GM23338 (cell line): ENCODE measurements at places on chromosomes 1 and 21. TPM values are rescaled to one million over a fixed set of nuclear protein-coding genes. Genes with fewer than 3 reads are reported as not detected.

DNA sequence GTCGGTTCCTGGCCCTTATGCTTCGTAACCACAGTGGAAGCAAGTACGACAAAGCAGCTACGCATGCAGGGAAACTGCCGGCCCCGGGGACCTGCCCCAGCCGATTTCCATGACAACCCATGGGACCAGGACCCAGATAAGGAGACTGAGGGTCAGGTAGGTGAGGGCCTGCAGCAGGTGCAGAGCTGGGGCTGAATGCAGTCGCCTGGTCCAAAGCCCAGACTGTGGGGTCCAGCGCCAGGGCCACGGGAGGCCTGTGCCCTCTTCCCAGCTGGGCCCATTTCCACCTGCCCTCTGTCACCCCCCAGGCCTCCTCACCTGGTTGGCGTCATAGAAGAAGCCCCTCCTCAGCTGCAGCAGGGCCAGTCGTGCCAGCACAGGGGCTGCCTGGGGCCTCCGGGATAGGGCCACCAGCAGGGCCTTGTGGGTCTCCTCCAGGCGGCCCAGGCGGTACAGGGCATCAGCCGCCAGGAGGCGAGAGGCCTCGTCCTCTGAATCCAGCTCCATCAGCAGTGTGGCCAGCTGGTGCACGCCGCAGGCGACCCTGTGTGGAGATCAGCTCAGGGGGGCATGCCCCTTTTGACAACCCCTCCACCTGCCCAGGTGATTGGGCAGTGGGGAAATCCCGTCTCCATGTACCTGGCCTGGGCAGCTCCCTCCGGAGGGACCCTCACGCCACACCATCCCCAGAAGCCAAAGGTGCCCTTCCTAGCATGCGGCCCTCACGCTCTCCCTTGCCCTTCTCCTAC is 14.2 kb downstream of the TTC34 start:
- H3K27ac ChIP-seq = no peak overlapping the region
- peaks cover 6% of the 10 kb centered on the region; the same call in 1 of the 2 replicates for H3K4me1 ChIP-seq
- no peaks in the 10 kb centered on the region for H3K36me3 ChIP-seq
- DNase-seq = peak; percentile 33

- no peak overlapping the region for H3K27ac ChIP-seq
- H3K4me3 ChIP-seq = no peak overlapping the region
- H3K36me3 ChIP-seq = no peaks in the 10 kb centered on the region
- H3K4me1 ChIP-seq = peaks cover 16% of the 10 kb centered on the region
- no peaks in the 10 kb centered on the region for H3K27me3 ChIP-seq
Measured at GRCh38 chr1:220389634-220390033, 117.4 kb upstream of the RAB3GAP2 start.

DNA sequence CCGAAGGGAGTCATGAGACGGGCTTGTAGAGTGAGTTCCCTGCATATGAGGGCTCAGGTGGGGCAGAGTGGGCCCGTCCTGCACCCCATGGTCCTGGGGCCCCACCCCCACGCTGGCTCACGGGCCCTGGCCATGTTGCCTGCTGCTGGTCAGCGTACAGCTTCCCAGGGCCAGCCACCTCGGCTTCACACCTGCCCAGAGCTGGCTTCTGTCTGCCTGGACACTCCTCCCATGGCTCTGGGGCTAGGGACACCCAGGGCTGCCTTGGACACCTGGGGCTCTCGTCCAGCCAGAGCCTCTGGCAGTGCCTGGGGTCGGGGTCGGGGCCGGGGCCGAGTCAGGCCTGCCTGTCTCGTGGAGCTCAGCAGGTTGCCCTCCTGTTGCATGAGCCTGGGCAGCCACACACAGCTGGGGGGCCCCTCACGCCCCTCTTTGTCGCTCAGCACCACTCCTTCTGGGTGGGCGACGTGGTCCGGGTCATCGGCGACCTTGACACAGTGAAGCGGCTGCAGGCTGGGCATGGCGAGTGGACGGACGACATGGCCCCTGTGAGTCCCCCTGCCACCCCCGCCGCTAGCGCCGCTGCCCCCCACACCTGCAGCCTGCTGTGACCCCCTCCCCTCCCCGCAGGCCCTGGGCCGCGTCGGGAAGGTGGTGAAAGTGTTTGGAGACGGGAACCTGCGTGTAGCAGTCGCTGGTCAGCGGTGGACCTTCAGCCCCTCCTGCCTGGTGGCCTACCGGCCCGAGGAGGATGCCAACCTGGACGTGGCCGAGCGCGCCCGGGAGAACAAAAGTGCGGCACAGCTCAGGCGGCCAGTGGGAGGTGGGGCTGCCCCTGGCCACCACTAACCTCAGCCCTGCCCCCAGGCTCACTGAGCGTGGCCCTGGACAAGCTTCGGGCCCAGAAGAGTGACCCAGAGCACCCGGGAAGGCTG is 5.5 kb upstream of the MMP23B start:
- DNase-seq = no peak
- H3K27ac ChIP-seq = no peak overlapping the region
- no peaks in the 10 kb centered on the region for H3K4me1 ChIP-seq
- no peaks in the 10 kb centered on the region for H3K36me3 ChIP-seq
- no peak overlapping the region for H3K4me3 ChIP-seq
- peaks cover 10% of the 10 kb centered on the region for H3K27me3 ChIP-seq

DNA sequence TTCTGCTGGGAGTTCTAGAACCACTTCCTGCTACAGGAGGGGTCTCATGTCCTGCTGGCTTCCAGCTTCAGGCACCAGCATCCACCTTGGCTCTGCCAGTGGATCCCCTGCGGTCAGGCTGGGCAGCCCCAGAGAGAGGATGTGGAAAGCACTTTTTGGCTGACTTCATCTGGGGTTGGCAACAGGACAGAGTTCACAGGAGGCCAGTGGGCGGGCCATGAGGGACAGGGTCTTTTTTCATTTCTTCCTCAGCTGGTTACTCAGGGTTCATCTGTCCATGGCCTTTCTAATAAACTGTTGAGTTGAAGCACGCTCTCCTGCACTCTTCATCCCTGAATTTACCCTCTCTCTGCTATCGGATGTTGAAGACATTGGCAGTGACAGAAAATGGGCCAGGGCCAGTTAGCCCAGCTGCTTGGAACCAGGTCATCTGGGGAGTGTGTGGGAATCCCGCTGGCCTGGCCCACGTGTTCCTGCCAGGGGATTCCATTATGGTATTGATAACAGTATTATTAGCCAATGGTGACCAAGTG is 45.2 kb downstream of the RPS6KA1 start:
- DNase-seq = no peak
- H3K36me3 ChIP-seq = no peaks in the 10 kb centered on the region
- no peak overlapping the region for H3K4me3 ChIP-seq
- H3K27ac ChIP-seq = no peak overlapping the region

DNA sequence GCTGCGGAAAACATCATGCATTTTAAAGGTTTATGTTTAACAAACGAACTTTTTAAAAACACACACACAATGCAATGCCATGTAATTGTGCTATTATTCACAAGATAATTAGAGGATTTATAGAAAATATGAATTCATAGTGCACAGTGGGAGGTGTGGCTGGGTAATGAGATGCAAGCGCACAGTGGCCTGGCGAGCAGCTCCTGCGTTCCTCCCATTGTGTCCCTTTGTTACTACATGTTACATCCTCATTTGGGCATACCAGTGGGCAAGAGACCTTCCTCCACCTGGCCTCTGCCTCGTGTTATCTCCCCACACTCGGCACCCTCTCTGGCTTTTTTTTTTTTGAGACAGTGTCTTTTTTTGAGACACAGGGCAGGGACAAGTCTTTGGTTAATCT is 30.0 kb upstream of the TENT5B start:
- no peaks in the 10 kb centered on the region for H3K27me3 ChIP-seq
- DNase-seq = peak; percentile 57
- no peak overlapping the region for H3K4me3 ChIP-seq
- peaks cover 28% of the 10 kb centered on the region for H3K4me1 ChIP-seq
- H3K36me3 ChIP-seq = no peaks in the 10 kb centered on the region
- H3K27ac ChIP-seq = 0 out of 2 replicates have a peak overlapping the region, but pooled peaks have one; percentile 34

DNA sequence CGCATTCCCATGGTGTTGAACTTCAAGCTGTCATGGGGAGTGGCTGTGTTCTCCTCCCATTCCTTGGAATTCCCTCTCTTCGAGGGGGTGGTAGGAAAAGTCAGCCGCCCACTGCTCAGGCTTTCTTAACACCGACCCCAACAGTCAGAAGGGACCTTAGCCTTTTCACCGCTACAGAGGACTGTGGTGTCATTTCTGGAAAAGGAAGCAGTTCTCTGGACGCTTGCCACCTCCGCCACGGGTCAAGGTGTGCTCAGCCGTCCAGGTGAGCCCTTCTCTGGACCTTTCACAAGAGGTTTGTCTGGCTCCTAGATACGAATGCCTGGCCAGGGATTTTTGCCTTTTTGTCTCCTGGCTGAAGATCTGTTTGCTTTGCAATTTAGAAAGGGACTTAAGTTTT is 31.8 kb downstream of the CLIC6 start:
- H3K4me1 ChIP-seq = no peaks in the 10 kb centered on the region
- DNase-seq = no peak
- no peak overlapping the region for H3K4me3 ChIP-seq

GRCh38 chr1:49016030-49016977 is 239.6 kb upstream of the BEND5 start:
- H3K4me3 ChIP-seq = no peak overlapping the region
- no peak overlapping the region for H3K27ac ChIP-seq
- DNase-seq = peak; percentile 17
- no peaks in the 10 kb centered on the region; the same call in 1 of the 2 replicates for H3K4me1 ChIP-seq
- no peaks in the 10 kb centered on the region for H3K27me3 ChIP-seq
- no peaks in the 10 kb centered on the region for H3K36me3 ChIP-seq

GRCh38 chr1:165914136-165914798 is 86.9 kb downstream of the UCK2 start:
- H3K36me3 ChIP-seq = no peaks in the 10 kb centered on the region
- no peak overlapping the region for H3K27ac ChIP-seq
- H3K4me3 ChIP-seq = no peak overlapping the region
- H3K4me1 ChIP-seq = no peaks in the 10 kb centered on the region

GRCh38 chr1:176866011-176866714 is 298.3 kb downstream of the ASTN1 start:
- no peaks in the 10 kb centered on the region for H3K4me1 ChIP-seq
- no peaks in the 10 kb centered on the region for H3K36me3 ChIP-seq
- DNase-seq = peak; percentile 11
- no peak overlapping the region for H3K27ac ChIP-seq

The KRTAP21-2 gene
- not detected in 2 replicates for polyA plus RNA-seq

The ANKRD65 gene
- polyA plus RNA-seq = 1.6 and 2.6 TPM in 2 replicates

The POMGNT1 gene
- 23.0 and 24.3 TPM in 2 replicates for polyA plus RNA-seq

The ITLN2 gene
- 7.2 and 8.0 TPM in 2 replicates for polyA plus RNA-seq
